WTC11 (cell line): ENCODE measurements at places on chromosomes 5 and 9. TPM values are rescaled to one million over a fixed set of nuclear protein-coding genes. Genes with fewer than 3 reads are reported as not detected.

LHX2 gene
- total RNA-seq: 0.42 to 0.50 TPM in 2 of 3 replicates, not detected in the other

- DNase-seq: no peak
These were observed 3.4 kb downstream of the RPL37 start for GRCh38 chr5:40831346-40832210.

GRCh38 chr9:9973062-9973461 is 639.7 kb downstream of the PTPRD start:
- DNase-seq: no peak

DNA sequence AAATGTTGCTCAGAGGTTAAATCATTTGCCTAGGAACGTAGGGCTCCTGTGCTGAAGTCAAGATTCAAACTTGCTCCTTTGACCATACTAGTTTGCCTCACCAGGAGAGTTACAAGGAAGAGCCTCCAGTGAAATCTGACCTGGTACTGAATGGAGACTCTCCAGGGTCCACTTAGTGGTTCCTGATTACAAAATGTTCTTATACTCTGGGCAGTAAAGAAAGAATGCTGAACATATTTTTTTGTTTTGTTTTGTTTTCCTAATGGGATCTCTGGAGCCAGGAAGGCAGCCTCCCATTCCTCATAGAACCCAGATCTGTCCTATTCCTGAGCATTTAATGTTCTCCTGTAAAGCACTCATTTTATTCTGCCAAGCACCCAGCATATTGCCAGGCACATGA is 256.5 kb upstream of the CLINT1 start:
- no peak for DNase-seq

- DNase-seq: no peak
These were observed 109.6 kb downstream of the FGF18 start for GRCh38 chr5:171528865-171529614.

DNA sequence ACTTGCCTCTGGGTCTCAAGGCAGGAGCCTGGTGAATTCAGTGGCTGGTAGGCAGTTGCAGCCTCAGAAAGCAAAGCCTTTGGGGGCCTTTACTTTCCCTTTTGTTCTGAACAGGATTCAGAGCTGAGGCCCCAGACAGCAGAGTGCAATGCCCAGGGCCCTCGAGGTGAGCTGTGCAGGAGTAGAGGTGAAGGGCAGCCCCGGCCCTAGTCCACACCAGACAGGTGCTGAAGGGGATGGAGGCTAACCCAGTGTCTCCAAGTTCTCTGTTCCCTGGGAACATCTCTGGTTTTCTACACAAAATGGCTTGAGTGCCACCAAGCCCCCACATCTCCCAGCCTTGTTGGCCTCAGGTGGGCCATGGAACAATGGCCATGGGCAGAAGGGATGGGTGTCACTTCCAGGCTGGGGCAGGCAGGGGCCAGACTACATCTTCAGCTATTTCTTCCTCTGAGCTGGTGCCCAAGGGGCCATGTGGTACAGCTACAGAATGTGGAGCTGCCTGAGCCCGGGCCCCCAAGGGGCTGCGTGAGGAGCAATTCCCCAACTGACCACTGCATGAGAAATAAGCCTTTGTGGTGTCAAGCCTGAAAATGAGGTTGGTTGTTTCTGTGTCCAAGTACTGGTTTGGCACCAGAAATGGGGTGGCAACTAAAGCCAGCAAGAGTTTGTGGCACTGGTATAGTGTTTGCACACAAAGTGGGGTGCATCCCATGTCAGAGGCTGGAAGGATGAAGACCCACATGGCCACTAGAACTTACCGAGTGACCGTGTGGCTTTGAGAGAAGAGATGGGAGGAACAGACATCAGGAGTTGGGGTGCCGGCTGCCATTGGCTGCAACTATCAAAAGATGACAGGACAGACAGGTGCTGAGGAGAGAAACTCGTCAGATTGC is 57.8 kb downstream of the BARX1 start:
- DNase-seq: no peak
